Endothelial cell (in vitro differentiated cells): ENCODE measurements at places on chromosomes 6 and 20.

DNA sequence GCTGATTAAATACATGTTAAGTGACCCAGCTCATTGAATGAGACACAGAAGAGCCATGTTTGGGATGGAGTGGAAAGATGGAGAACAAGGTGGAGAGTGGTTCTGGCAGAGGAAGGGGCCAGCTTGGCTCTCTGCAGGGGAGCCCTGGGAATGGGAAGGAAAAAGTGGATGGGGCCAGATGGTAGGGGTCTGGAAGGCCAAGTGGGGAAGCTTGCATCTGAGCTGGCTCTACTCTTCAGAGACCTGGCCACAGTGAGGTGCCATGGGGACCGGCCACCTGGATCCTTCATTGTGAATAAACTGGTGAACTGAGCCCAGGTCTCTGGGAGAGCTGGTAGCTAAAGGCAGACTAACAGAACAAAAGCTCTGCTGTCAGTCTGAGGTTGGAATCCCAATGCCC lies 48.9 kb upstream of the SIRPA start:
- no peak for DNase-seq

DNA sequence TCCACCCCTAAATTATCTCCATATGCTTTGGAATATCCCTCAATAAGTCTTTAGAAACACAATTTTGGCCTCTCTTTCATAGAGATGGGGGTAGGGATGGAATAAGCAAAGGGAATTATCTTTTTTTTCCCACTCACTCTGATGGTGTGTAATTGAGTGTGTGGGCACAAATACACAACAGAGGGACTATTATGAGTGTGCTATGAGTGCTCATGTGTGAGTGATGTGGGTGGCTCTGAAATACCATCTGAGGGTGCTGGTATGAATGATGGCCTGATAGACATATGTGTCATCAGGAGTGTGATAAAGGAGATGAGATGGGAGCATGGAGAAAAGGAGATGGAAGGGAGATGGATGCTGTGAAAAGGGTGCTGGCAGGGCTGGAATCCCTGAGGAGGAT lies 35.6 kb downstream of the GSS start:
- no peak for DNase-seq

DNA sequence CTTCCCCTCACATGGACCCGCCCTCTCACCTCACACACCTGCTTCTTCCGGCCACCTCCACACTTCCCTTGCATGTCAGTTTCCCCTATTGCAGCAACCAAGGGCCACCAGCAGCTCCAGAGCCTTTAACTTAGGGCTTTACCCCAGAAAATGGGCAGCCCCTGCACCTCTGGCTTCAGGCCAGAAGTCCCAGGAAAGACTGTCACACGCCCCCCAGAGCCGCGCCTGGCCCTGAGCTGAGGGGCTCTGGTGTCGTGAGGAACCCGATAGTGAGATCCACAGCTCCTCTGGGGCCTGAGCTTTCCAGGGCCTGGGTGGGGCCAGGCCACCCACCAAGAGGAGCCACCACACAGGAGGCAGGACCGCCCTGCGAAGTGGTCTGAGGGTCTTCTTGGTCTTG lies 182.4 kb downstream of the DLL1 start:
- no peak for DNase-seq

- no peak for DNase-seq
Observed at GRCh38 chr6:88492824-88493223, 326.7 kb upstream of the CNR1 start.

DNA sequence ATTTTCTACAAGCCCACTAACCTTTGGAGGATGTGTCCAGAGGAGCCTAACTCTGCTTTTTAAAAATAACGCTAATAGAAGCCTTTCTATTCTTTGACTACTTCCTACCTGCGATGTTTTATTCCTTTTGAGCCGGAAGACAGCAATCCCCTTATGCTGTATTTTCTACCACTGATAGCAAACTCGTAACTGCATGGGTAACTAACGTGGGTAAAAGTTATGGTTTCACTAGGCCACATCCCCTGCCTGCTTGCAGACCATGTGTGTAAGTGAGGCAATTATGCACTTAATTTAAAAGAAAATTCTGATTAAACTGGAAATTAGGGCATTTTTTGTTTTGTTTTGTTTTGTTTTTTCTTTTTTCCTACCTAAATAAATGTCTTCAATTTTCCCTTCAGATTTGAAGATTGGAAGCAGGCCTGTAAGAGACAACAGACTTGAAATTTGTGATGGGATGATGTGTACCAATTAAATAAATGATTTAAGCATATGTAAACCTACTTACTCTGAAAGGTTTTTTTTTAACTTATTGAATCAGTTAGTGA lies 931 bp downstream of the UFL1 start:
- DNase-seq = no peak

GRCh38 chr20:1838556-1839279 lies 56.5 kb upstream of the SIRPA start:
- DNase-seq = no peak

DNA sequence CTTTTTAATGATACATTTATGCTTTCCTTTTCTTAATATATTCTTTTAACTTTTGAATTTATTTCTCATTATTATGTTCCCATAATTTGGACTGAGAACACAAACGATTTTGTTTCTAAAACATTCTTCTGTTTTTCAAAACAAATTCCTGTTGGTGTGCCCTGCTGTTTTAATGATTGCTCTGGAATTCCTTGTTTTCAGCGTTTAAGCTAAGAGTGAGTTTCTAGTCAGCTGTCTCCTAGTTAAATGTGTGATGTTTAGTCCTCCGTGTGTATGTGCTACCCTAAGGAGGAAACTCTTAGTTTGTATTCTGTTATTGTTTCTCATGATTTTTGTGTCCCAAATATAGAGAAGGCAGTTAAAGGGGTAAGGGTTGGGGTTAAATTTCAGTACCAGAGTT lies 306.1 kb upstream of the RGS17 start:
- DNase-seq = no peak

GRCh38 chr6:140276133-140276532 lies 901.7 kb upstream of the CITED2 start:
- DNase-seq = no peak

- no peak for DNase-seq
Observed at GRCh38 chr6:35258336-35258735, 1.2 kb upstream of the ZNF76 start.

DNA sequence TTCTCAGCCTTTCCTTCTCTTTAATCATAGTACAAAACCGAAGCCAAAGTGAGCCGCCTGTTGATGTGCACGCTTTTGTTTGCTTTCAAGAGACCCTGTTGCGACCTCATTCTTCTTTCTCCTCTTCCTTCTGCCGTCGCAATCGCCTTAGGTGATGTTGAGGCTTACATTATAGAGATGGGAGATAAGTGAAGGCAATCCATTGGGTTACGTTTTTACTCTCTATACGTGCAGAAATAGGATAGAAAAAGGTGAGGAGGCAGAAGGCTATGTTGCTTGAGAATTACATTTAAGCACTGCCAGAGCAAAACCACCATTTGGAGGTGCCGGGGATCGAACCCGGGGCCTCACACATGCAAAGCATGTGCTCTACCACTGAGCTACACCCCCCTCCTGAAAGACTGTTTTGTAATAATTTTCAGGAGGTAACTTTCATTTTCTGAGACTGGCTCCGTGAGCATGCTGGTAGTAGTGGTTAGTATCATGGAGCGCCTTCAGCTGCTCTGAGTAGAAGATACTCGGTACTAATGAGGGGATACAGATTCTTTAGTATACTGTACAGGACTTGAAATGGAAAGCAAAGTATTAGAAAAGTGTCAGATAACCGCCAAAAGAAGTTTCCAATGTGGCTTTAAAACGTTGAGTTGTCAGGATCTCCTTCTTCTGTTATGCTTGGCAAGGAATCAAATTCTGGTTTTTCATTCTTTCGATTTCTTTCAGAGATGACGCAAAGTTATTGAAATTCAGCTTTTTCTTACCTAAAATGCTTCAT lies 165.6 kb downstream of the TRIM27 start:
- no peak for DNase-seq

GRCh38 chr20:37980383-37980782 lies 52.9 kb downstream of the TTI1 start:
- DNase-seq = no peak

- DNase-seq = no peak
Observed at GRCh38 chr20:53950578-53950977, 119.8 kb downstream of the BCAS1 start.

GRCh38 chr6:162313922-162314660 lies 413.5 kb downstream of the PRKN start:
- DNase-seq = no peak

- DNase-seq = no peak
Observed at GRCh38 chr6:149046822-149047246, 270.7 kb upstream of the TAB2 start.

DNA sequence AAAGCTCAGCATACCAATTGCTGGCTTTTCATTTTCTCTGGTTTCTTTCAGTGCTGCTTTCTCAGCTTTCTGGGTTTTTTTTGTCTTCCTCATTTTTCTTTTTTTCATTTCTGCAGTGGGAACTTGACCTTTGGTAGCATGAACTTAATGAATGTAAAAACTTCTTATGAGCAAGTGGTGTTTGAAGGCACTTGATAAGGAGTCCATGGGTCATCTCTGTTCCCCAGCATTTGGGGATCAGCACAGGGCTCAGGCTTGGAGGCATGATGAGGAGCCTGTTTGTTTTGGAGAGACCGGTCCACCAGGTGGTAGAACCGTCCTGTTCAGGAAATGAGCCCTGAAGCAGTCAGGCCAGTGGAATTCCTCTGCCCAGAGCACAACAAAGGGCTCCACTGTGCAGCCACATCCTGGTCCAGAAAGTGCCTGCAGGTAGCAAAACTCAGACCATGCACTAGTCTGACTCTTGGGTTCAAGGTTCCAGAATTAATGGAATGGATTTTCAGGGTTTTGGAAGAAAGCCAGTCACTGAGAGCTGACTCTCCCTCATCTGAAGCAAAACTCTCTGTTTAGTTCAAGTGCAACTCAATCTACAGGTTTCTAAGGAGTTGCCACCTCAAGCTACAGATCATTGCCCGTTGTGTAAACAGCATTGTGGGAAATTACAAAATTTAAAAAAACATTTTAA lies 52.3 kb upstream of the ADGRF1 start:
- DNase-seq = no peak

DNA sequence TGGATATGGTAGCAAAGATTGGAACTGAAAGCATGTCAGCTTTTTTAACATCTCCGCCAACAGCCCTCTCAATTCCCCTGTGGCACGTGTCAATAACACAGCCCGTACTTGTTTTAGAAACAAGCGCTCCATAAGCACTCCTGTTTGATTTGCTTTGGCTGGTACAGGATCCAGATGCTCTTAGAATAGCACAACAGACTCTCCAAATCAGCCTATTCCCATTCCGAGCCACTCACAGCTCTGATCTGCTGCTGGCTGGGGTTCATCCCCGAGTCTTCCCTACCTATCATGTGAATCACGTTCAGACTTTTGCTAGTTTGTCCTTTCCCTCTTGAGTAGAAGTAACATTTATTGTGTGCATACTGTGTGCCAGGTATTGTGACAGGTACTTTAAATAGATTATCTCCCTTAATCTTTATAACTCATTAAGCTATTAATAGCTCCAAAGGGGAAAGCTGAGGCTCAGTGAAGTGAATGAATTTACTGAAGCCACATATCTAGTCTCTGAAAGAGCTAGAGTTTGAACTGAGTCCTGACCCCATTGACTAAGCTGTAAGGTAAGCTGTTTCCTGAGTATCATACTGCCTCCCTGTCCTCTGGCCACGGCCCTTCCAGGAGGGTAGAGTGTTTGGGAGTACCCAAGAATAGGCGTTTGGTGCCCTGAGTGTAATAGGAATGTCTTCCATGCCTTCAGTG lies 46.7 kb downstream of the RALY start:
- no peak for DNase-seq

GRCh38 chr6:155974359-155974758 lies 518.7 kb upstream of the NOX3 start:
- no peak for DNase-seq

- no peak for DNase-seq
Observed at GRCh38 chr6:30724906-30725667, 4.9 kb downstream of the TUBB start.

DNA sequence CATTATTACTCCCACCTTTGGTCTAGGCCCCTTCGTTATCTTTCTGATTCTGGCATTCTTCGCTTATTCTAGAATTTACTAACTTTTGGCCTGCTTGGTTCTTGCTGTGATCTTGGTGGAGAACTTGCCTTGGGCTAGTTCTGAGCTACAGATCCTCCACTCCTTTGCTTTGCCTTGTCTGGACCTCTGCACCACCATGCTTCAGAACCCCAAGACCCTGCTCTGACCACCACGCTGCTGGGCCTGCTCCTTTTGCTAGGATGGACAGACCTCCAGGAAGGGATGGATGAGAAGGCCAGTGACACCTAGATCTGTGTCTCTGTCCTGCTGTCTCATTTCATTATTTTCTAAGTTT lies 30.4 kb upstream of the CCN2 start:
- no peak for DNase-seq

DNA sequence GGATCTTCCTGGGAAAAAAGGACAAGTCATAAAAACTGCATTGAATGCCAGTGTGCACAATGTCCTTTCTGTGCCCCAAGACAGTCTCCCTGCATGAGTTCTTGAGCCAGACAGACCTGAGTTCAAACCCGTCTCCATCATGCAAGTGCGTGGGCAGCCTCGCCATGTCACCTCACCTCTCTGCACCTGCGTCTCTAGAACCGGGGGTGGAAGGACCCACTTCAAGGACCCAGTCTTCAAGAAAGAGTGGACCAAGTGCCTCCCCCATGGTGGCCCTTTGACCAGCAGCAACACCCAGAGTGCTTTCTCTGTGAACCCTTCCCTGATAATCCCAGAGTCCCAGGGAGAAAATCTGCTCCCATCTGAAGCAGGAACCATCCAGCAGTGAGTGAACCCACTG lies 23.5 kb upstream of the ANGPT4 start:
- DNase-seq = no peak

- DNase-seq = no peak
Observed at GRCh38 chr6:144653885-144654505, 368.9 kb downstream of the UTRN start.

DNA sequence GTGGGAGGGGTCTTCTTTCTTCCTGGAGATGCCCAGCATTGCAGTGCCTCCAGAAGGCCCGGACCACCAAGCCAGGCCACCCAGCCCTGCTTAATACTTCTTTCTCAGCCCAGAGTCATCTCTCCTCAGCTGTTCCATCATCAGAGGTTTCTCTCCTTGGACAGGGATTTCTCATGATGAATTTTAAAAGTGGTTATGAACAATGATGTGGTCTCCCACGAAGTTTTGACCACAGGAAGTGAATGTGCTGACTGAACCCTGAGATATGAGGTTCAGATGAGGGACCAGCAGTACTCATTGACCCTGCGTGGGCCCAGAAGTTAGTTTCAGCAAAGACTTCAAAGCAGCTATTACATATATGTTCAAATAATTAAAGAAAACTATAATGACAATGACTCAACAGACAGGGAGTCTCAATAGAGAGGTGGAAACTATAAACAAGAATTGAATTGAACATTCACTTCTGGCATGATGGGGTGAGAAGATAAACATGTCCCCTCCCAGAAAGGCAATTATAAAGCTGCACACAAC lies 114.5 kb upstream of the SLC22A16 start:
- DNase-seq = no peak
